ENCODE measurements at places on chromosomes 4 and X. TPM values are rescaled to one million over a fixed set of nuclear protein-coding genes. Genes with fewer than 3 reads are reported as not detected.

DNA sequence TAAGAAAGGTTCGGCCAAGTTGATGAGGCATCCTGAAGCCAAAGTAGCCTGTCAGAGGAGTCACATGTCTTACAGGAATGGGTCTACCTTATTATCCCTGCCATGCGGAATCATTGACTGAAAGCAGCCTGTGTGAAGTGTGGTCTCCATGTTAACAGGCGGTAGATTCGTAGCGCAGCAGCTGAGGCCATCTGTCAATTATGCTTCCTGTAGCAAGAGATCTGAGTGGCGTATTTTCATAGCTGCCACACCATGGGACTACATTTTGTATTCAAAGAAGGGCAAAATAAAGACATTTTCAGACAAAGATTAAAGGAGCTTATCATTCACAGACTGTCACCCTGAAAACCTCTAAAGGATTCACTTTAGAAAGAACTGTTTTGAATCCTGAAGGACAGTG, 11.2 kb upstream of the MED14 start:
- no peak for DNase-seq

SLC25A5 gene
- polyA plus RNA-seq, result 194 TPM

GRCh38 chr4:32191961-32192360, 1471.8 kb downstream of the PCDH7 start:
- DNase-seq, result peak; percentile 58

GRCh38 chr4:65668201-65669089, 1.8 kb downstream of the EPHA5 start:
- no peak for DNase-seq

ZNF518B gene
- 25.2 TPM for polyA plus RNA-seq

DNA sequence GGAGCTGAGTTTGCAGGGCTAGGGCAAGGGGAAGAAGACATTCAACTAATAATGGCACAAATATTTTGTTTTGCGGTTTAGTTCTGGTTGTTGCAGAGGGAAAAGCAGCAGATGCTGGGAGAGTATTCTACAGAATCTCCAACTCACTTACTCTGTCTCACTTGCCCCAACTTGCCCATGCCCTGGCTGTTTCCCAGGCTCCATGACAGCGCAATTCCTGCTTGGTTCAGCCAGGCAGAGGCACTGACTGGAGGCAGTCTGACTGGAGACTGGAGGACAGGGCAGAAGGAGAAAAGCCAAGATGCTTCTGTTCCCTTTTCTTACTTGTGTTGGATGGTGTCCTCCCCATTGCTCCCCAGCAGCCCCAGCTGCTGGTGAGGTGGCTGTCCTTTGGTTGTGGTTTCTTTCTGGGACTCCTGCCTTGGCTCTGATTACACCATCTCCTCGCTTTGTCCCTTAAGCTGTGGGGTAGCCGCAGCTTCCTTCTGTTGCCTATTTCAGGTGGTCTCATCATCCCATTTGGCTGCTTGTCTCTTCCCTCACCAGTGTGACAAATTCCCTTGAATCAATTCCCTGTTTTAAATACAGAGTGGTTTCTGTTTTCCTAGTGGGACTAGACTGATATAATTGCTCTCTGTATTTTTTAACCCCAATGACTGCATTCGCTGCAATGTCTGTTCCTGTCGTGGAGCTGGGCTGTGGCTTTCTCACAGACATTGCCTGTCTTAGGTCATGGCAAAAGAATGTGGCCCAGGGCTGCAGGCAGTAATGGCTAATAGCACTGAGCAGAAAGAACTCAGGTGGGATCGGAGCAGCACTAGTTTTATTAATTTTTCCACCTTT, 24.2 kb upstream of the RASL11B start:
- DNase-seq, result no peak

DNA sequence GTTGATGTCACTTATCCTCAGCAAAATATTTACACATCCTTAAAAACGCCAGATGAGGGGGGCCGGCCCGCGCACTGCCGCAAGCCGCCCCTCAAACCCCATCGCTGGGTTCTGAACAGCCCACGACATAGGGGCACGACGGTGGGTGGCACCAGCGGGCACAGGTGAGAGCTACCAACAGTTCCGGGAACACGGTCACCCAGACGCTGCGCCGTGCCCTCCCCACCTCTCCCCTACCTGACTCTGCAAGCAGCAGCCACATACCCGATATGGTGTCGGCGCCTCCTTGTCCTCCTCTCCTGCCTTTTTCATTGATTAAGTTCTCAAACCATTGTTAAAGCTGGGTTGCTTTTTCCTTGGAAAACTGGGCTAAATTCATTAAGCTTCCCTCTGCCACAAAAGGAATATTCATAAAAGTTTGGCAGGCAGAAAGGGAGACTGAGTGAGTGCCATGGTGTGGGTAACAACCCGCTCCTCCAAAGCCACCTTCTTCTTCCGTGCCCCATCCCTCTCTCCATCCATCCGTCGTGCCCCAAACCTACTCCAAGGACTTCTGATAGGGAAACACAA, 1.4 kb downstream of the RAI2 start:
- no peak for DNase-seq

DNA sequence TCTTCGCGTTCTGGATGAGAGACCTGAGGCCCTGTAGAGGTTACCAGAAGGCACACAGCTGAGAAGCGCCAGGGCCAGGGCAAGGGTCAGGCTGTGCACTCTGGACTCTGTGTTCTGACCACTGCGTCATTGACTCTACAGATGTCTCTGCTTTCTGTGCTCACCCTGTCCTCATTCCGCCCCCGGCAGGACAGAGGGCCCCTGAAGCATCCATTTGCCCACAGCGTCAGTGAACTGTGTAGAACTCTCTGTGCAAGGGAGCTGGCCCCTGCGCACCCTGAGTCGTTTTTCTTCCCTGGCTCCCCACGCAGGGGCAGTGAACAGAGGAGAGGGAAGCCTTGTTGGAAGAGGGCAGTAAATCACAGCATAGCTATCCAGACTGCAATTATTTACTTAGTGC, 6.1 kb upstream of the WAS start:
- DNase-seq, result no peak

DNA sequence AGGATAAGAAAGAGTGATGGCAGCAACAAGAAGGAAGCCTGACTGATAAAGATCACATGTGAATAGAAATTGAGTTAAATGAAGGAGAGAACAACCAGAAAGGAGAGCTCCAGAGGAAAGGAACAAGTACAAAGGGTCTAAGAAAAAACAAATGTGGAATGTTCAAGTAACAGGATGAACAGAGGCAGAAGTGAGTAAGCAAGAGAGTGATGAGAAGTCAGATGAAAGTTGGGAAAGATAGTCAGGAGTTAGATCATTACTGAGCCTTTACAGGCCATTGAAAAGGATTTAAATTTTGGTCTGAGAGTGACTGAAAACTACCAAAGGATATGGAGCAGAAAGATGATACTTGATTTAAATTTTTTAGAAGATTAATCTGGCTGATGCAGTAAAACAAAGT, 38.1 kb downstream of the NFXL1 start:
- no peak for DNase-seq

- DNase-seq, result no peak
These were observed 3.6 kb upstream of the TDO2 start for GRCh38 chr4:155899891-155900290.

SLC2A9 gene
- 3.5 TPM for polyA plus RNA-seq

- DNase-seq, result no peak
These were observed 8.0 kb upstream of the CPEB2 start for GRCh38 chr4:14994242-14994641.

DNA sequence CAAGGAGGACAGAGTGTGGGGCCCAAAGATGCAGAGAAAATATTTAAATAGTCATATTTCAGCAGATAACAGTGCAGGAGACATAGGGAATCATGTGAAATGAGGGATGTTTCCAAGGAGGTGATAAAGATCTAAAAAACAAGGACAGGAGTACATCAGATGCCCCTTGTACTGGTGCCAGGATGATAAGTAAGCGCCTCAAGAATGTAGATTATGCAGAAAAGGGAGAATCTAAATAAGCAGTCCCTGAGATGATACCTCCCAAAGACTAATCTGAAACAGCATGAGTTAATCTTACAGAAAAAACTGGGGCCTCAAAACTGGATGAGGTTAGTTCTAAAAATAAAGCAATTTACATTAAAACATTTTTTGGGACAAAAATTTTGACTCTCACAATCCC, 136.1 kb upstream of the WDFY3 start:
- DNase-seq, result no peak

GRCh38 chrX:16683007-16683664, 29.3 kb downstream of the CTPS2 start:
- no peak for DNase-seq

FAM90A26 gene
- polyA plus RNA-seq, result not detected

DNA sequence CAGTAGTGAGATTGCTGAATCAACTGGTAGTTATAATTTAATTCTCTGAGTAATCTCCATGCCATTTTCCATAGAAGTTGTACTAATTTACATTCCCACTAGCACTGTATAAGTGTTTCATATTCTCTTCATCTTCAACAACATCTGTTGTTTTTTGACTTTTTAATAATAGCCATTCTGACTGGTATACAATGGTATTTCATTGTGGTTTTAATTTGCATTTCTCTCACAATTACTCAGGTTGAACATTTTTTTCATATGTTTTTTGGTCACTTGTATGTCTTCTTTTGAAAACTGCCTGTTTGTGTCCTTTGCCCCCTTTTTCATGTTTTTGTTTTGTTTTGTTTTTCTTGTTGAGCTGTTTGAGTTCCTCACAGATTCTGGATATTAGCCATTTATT, 880.2 kb downstream of the RAPGEF2 start:
- no peak for DNase-seq

GRCh38 chr4:105184316-105184980, 37.8 kb downstream of the TET2 start:
- DNase-seq, result no peak

- no peak for DNase-seq
These were observed 39.7 kb downstream of the TSPAN5 start for GRCh38 chr4:98618680-98619079.

GRCh38 chr4:94495408-94495807, 43.7 kb downstream of the PDLIM5 start:
- no peak for DNase-seq

ARHGEF6 gene
- polyA plus RNA-seq, result 14.5 TPM

DMP1 gene
- not detected for polyA plus RNA-seq

GRCh38 chr4:34644579-34645115, 1599.7 kb downstream of the ARAP2 start:
- no peak for DNase-seq

CT45A3 gene
- 25.1 TPM for polyA plus RNA-seq

- no peak for DNase-seq
These were observed 628 bp downstream of the MXD4 start for GRCh38 chr4:2261110-2261852.

- no peak for DNase-seq
These were observed 162.1 kb downstream of the PCDH18 start for GRCh38 chr4:137370206-137370633.
